ENCODE measurements at places on chromosomes 1 and 21. TPM values are rescaled to one million over a fixed set of nuclear protein-coding genes. Genes with fewer than 3 reads are reported as not detected.

The ALX3 gene
- not detected for polyA plus RNA-seq

The FPGT gene
- 1.2 TPM for polyA plus RNA-seq

The MCOLN3 gene
- polyA plus RNA-seq: 3.5 TPM

The OLIG2 gene
- polyA plus RNA-seq: 0.09 TPM

The LCE3D gene
- polyA plus RNA-seq: 0.52 TPM

The FRRS1 gene
- 0.34 TPM for polyA plus RNA-seq

The IFNLR1 gene
- polyA plus RNA-seq: 6.2 TPM

The CHRNB2 gene
- 0.73 TPM for polyA plus RNA-seq

The EXTL2 gene
- polyA plus RNA-seq: 45.3 TPM

The GOLT1A gene
- 7.2 TPM for polyA plus RNA-seq

The KRTAP12-2 gene
- not detected for polyA plus RNA-seq

The KCNJ9 gene
- polyA plus RNA-seq: 0.26 TPM

The FMO5 gene
- 0.54 TPM for polyA plus RNA-seq

The LUZP1 gene
- 152 TPM for polyA plus RNA-seq

The ASAP3 gene
- polyA plus RNA-seq: 28.0 TPM

The BCAR3 gene
- polyA plus RNA-seq: 5.5 TPM

The TMPRSS15 gene
- not detected for polyA plus RNA-seq

The LCE1F gene
- polyA plus RNA-seq: not detected

The NR5A2 gene
- polyA plus RNA-seq: 4.5 TPM

The DISP3 gene
- 3.9 TPM for polyA plus RNA-seq

The FCRLB gene
- 0.47 TPM for polyA plus RNA-seq

The MLLT11 gene
- polyA plus RNA-seq: 22.6 TPM

The SPOCD1 gene
- polyA plus RNA-seq: 0.73 TPM

The HRNR gene
- polyA plus RNA-seq: not detected

The C4BPB gene
- polyA plus RNA-seq: not detected

The C8A gene
- not detected for polyA plus RNA-seq

The HAO2 gene
- not detected for polyA plus RNA-seq

The PLEKHA6 gene
- 2.8 TPM for polyA plus RNA-seq

The POU3F1 gene
- polyA plus RNA-seq: 6.0 TPM

The ACTA1 gene
- polyA plus RNA-seq: 13.0 TPM

The NPHS2 gene
- not detected for polyA plus RNA-seq

The S100A12 gene
- polyA plus RNA-seq: not detected

The PCBP3 gene
- polyA plus RNA-seq: 6.5 TPM

The CRYAA gene
- polyA plus RNA-seq: not detected

The FNDC5 gene
- 0.28 TPM for polyA plus RNA-seq

The KIF14 gene
- 10.8 TPM for polyA plus RNA-seq

Data from GM23338 (cell line).